Amniotic epithelial cell (primary cell): ENCODE measurements at places on chromosomes 7 and 10.

GRCh38 chr10:116669080-116669479, 48.3 kb downstream of the PNLIPRP2 start:
- DNase-seq: no peak

GRCh38 chr7:76196786-76197185, 4.9 kb upstream of the SRRM3 start:
- no peak for DNase-seq

- DNase-seq: no peak
Observed at GRCh38 chr10:29923416-29923965, 135.9 kb downstream of the JCAD start.

GRCh38 chr7:125136755-125137532, 207.3 kb upstream of the POT1 start:
- DNase-seq: peak; percentile 73

- peak; percentile 38 for DNase-seq
Observed at GRCh38 chr7:114823290-114823689, 98.6 kb upstream of the MDFIC start.

DNA sequence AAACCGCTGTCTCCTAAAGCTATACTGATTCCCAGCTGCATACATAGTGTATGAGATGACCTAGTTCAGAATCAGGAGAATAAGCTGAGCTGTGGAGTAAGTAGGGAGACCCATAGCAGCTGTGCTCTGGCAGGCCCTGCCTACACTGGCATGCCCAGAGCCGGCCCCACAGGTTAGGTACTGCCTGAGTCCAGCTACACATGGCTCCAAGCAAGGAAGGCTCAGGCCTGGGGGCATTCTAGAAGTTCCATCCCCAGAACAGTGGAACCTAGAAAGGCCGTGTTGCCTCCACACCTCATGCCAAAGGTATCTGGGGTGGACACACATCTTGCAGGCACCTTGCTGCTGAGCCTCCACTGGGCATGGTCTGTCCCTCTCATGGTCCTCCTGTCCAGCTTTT, 195.7 kb upstream of the CDCA7L start:
- DNase-seq: no peak

DNA sequence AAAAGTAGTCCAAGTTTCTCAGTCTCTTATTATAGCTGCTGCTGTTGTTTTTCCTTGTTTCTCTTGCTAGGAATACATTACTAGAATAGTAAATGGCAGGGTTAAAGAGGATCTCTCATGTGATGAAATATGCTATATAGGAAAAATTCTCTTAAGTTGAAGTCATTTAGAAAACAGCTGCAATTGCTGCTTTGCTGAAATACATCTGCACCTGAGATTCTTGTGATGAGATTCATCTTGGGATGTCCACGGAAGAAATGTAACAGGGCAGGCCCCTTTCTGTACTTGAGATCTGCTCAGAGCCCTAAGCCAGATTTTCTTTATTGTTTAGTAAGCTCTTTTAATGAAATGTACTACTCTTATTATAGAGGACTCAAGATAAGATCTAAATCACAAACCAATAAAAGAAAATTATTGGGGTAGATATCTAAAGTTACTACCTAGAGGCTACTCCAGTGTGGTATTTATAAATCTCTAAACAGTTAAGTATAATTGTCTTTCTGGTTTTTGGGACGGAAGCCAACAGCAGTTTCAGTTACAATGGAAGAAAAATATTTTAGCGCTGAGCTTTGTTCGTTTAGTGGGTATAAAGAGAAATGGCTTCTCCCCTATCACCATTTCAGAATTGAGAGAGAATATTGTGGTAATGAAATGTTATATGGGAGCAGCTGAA, 701.5 kb downstream of the KCNMA1 start:
- no peak for DNase-seq

DNA sequence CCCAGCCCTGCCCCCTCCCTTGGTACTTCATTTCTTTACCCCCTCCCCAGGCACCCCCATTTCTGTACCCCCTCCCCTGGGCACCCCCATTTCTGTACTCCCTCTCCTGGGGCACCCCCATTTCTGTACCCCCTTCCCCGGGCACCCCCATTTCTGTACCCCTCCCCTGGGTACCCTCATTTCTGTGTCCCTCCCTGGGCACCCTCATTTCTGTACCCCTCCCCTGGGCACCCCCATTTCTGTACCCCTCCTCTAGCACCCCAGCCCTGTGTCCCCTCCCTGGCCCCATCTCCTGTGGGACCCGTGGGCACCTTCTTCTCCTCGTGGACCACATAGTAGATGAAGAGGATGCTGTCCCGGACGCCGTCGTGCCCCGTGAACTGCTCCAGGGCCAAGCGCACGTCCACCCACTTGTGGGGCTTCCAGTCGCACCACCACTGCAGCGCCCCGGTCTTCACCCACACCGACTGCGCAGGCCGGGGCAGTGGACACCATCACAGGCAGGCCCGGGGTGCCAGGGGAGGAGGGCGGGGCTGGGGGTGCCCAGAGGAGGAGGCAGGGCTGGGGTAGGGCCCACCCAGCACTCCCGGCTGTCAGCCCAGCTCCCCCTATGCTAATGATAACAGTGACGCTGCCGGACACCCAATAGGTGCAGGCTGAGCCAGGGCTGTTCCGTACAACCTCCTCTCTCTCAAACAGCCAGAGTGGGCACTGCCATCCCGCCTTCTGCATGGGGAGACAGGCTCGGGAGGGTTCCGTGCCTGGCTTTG, 20.4 kb downstream of the TECPR1 start:
- no peak for DNase-seq

DNA sequence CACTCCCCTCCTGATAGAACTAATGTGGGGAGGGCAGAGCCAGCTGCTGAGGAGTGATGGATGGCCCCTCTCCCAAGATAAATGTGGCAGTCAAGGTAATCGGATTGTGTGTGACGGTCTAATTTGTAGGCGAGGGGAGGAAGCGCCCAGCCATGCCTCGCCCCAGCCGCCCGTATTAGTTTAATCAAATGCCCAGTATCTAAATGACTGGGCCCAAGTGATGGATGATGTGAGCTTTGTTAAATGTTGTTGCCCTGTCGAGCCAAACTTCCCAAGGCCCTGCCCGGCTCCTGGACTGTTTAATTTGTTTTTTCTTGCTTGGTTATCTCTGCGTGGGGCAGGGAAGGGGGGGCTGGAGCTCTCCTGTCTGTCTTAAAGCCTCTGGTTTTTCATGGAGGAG, 88.4 kb upstream of the PPIF start:
- DNase-seq: no peak

DNA sequence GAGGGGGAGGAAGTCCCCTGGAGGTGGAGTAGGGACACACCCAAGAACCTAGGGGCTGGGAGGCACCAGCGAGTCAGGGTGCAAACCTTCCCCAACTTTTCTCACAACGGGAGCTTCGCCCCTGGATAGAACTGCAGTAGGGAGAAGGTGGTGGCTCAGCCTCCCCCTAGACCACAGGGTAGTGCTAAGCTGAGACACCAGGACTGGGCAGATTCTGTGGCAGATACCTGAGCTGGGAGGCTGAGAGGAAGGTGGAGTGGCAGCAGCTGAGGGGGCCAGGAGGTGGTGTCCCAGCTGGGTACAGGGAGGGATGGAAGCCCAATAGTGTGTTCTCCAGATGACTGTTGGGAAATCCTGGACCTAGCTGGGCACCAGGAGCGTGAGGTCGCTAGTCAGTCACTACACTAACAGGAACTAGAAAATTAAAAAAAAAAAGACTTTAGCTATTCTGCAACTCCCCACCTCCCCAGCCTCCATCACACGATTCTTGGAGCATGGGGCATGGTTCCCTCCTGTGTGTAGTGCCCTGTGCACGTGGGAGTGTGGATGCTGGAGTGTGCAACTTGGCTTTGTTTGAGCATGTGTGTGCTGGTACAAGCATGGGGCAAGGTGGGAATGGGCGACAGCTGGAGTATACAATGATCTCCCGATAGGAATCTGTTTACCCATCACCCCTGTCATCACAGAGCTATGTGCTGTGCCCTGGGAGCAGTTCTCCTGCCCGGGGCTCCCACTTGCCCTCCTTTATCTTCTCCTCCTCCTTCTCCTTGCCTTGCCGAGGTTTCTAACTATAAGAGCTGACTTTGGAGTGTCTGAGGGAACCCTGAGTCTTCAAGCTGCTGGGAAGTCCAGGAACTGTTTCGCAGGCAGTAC, 8.8 kb upstream of the TRPV6 start:
- no peak for DNase-seq

GRCh38 chr10:129888784-129889616, 75.1 kb downstream of the EBF3 start:
- DNase-seq: no peak

DNA sequence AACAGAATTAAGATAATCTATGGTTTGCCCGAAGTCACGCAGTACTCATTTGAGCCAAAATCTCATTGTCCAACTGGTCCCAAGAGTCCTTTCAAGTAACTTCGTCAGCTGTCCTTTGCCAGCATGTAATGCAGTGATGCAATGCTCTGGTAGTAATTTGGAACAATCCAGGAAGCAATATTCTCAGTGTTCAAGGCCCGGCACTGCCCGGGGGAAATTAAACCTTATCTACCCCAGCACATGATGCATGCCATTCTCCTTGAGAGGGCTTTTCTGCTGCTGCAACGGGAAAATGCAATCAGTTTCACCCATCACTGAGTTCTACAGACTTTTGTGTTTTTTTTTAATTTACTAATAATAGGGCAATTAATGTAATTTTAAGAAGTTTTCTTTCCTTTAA, 77.6 kb upstream of the NME8 start:
- no peak for DNase-seq

DNA sequence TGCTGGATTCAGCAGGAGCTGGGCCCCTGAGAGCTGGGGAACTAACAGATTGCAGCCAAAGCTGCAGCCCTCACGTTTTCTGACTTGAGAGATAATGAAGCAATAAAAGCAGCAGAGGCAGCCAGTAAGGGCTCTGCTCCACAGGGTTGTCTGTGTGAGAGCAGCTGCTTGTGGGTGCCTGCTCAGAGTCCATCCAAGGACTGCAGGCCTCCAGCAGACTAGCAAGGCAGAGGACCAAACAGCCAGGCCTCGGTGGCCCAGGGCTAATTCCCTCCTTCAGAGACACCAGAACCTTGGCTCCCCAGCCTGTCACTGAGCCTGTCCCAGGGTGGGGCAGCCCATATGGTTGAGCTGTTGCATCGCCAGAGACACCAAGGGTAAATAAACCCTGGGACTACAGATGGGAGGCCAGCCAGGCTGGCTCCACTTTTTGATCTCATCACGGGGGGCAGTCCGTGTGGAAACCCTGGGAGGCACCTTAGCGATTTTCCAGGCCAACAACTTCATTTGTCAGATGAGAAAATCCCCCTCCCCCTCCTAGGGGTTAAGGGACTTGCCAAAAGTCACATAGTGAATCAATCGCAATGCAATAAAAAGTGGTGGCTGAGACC, 229.2 kb downstream of the WDR11 start:
- DNase-seq: no peak

- peak; percentile 73 for DNase-seq
Observed at GRCh38 chr7:84248267-84248666, 53.7 kb upstream of the SEMA3A start.

GRCh38 chr7:48528646-48529045, 357.4 kb downstream of the ABCA13 start:
- DNase-seq: no peak

- DNase-seq: peak; percentile 97
Observed at GRCh38 chr10:97543025-97543546, 29.5 kb upstream of the ANKRD2 start.

DNA sequence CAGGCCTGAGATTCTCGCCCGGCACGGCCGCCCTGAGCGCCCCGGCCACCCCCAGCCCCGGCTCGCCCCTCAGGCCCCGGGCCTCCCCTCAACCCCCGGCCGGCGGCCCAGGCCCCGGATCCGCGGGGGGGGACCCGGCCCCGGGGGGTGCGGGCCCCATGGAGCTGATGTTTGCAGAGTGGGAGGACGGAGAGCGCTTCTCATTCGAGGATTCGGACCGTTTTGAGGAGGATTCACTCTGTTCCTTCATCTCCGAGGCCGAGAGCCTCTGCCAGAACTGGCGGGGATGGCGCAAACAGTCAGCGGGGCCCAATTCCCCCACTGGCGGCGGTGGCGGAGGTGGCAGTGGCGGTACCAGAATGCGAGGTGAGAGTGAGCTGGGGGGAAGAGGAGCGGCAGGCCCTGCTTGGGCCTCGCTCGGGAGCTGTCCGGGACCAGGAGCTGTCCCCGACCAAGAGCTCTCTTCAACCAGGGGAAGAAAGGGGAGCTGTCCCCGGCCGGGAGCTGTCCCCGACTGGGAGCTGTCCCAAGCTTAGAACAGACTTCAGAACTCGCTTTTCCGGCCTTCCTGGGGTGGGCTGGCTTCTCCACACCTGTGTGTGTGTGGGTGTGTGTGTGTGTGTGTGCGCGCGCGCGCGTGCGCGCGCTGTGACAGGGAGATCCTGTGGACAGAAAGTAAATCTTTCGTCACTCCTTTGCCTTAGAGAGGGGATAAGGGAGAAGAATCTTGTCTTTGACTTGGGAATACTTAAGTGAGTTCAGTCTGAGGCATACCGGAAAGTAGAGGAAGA, 510 bp downstream of the ZSWIM8 start:
- DNase-seq: peak; percentile 57
